ENCODE measurements at places on chromosomes 7 and 10.

DNA sequence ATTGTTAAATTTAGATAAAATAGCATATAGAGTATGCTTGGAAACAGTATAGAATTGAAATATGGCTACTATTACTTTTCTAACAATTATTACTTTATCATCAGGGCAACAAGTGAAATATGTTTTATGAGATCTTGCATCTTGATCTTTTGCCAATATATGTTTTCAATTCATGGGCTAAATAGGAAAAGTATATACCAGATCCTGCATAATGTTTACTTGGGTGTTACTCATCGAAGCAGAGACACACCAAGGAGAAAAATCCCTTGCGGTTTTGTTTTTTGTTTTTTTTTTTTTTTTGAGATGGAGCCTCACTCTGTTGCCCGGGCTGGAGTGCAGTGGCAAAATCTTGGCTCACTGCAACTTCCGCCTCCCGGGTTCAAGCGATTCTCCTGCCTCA lies 541.4 kb downstream of the SUGCT start:
- H3K27ac ChIP-seq, result no peak overlapping the region
- no peaks in the 10 kb centered on the region for H3K4me1 ChIP-seq
- no peak for DNase-seq
- H3K27me3 ChIP-seq, result no peaks in the 10 kb centered on the region

DNA sequence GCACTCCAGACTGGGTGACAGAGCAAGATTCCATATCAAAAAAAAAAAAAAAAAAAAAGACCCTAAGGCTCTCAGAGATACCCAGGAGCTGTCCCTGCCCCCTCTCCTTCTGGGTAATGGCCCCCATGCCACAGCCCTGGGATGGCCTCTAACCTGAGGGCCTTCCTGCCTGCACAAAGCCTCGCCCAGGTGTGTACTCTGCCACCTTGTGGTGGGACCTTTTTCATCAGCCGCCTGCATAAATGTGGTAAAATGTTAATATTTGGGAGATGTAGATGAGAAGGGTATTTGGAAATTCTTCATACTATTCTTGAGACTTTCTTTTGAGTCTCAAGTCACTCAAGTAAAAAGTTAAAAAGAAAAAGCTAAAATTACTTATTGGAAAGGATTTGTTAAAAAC lies 46.3 kb upstream of the RNF216 start:
- no peak overlapping the region for H3K27ac ChIP-seq
- no peak overlapping the region for H3K4me3 ChIP-seq
- H3K4me1 ChIP-seq, result peaks cover 10% of the 10 kb centered on the region
- H3K36me3 ChIP-seq, result no peaks in the 10 kb centered on the region
- DNase-seq, result no peak

GRCh38 chr10:47329855-47330254 lies 7.6 kb downstream of the GDF2 start:
- H3K4me3 ChIP-seq, result no peak overlapping the region
- H3K27me3 ChIP-seq, result peaks cover 4% of the 10 kb centered on the region
- no peak overlapping the region for H3K27ac ChIP-seq
- no peaks in the 10 kb centered on the region for H3K36me3 ChIP-seq
- peaks cover 5% of the 10 kb centered on the region for H3K4me1 ChIP-seq
- no peak for DNase-seq

GRCh38 chr7:141243368-141243767 lies 169.5 kb downstream of the TMEM178B start:
- H3K27ac ChIP-seq, result no peak overlapping the region
- no peaks in the 10 kb centered on the region for H3K36me3 ChIP-seq
- H3K4me1 ChIP-seq, result no peaks in the 10 kb centered on the region
- H3K27me3 ChIP-seq, result peaks cover 4% of the 10 kb centered on the region
- no peak overlapping the region for H3K4me3 ChIP-seq

DNA sequence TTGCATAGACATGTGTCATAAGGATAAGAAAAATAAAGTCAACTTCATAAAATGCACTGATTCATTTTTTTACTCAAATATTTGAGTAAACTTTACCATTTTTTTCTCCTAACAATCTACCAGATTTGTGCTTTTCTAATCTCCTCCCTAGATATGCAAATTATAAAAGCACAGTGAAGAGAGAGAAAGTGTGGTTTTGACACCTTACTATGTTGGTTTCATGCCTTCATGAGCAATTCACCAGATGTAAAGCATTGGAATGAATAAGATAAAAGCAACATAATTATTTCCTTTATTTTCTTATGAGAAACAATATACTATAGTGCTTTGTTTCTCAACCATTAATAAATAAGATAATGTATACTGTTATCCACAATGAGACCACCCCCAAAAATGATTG lies 432.5 kb upstream of the PCDH15 start:
- H3K27ac ChIP-seq, result no peak overlapping the region
- H3K4me3 ChIP-seq, result peak overlapping the region; percentile 70
- no peaks in the 10 kb centered on the region for H3K36me3 ChIP-seq
- no peak for DNase-seq
- H3K27me3 ChIP-seq, result no peaks in the 10 kb centered on the region
- no peaks in the 10 kb centered on the region for H3K4me1 ChIP-seq

- H3K4me3 ChIP-seq, result no peak overlapping the region
- no peaks in the 10 kb centered on the region for H3K36me3 ChIP-seq
- peaks cover 7% of the 10 kb centered on the region for H3K4me1 ChIP-seq
- DNase-seq, result no peak
- H3K27ac ChIP-seq, result no peak overlapping the region
Observed at GRCh38 chr10:110522365-110522988, 24.8 kb downstream of the DUSP5 start.

GRCh38 chr10:125060026-125060425 lies 100.3 kb downstream of the CTBP2 start:
- H3K4me1 ChIP-seq, result peaks cover 59% of the 10 kb centered on the region
- H3K27me3 ChIP-seq, result no peaks in the 10 kb centered on the region
- peak overlapping the region; percentile 19 for H3K4me3 ChIP-seq
- DNase-seq, result peak; percentile 45
- H3K27ac ChIP-seq, result peak overlapping the region; percentile 93
- no peaks in the 10 kb centered on the region for H3K36me3 ChIP-seq

- H3K27ac ChIP-seq, result no peak overlapping the region
- H3K27me3 ChIP-seq, result no peaks in the 10 kb centered on the region
- DNase-seq, result no peak
- H3K4me1 ChIP-seq, result peaks cover 1% of the 10 kb centered on the region
- H3K36me3 ChIP-seq, result peaks cover 4% of the 10 kb centered on the region
Observed at GRCh38 chr7:134910214-134910890, 76.0 kb upstream of the AGBL3 start.

DNA sequence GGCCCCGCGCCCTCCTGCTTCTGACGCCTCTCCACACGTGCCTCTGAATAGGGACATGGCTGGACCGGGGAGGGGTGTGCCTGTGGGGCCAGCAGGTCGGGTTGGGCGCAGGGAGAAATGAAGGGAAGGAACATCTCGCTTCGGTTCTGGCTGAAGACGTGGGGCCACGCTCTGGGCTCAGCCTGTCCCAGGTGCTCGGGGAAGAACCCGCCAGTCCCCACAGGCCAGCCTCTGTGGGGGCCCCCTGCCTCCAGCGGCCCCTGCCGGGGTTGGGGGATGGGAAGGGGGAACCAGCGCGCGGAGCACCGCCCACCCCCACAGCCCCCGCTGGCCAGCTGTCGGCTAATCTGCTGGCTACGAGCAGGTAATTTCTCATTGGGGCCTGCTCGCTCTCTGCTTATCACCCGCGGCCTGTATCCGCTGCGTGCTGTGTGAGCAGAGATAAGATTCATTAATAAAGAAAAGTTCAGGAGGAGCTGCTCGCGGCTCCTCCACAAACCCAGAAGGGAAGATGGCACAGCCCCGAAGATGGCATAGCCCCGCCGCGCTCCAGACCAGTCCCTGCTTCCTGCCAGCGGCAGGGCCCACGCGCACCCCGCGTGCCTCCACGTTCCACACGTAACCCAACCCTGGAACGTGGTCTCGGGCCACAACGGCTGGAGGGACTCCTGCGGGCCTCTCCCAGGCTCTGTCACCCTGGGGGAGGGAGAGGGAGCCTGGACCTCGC lies 186.2 kb downstream of the ELFN1 start:
- DNase-seq, result no peak
- H3K27me3 ChIP-seq, result no peaks in the 10 kb centered on the region
- no peaks in the 10 kb centered on the region for H3K36me3 ChIP-seq
- no peak overlapping the region for H3K27ac ChIP-seq
- H3K4me3 ChIP-seq, result no peak overlapping the region

DNA sequence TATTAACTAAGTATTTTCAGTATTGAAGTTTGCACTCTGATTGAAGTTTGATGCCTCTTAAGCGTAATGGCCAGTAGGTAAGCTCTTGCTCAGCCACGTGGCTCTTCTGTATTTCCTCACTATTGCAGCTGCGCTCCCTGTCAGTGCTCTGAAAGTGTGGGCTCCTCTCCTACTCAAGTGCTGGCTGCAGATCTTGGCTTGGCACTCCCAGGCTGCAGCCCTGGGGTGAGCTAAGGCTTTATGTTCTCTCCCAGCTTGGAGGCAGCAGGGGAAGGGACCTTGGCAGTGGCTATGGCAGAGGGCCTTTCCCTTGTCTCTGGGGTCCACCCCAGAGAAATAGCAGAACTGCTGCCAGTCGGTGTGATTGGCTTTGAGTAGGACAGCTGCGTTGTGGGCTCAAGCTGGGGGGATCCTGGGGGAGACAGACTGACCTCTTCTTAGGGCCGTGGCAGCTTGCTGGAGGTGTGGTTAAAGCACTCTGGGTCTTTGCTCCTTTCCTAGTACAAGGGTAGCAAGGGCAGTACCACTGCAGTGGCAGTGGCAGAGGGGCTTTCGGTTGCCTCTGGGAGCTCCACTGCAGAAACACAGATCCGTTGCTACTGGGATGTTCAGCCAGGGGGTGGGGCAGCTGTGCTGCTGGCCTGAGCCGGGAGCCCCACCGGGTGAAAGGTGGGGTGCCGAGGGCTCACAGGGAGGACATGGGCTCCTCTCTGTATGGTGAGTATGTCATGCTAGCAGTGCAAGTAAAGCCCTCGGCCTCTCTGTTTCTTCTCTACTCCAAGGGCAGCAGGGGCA lies 100.5 kb downstream of the GLCCI1 start:
- H3K4me3 ChIP-seq, result no peak overlapping the region
- DNase-seq, result no peak
- H3K4me1 ChIP-seq, result peaks cover 6% of the 10 kb centered on the region
- peaks cover 6% of the 10 kb centered on the region for H3K36me3 ChIP-seq
- H3K27me3 ChIP-seq, result no peaks in the 10 kb centered on the region

- H3K27ac ChIP-seq, result no peak overlapping the region
- no peaks in the 10 kb centered on the region for H3K27me3 ChIP-seq
- H3K4me1 ChIP-seq, result peaks cover 2% of the 10 kb centered on the region
- no peak overlapping the region for H3K4me3 ChIP-seq
- DNase-seq, result no peak
- H3K36me3 ChIP-seq, result no peaks in the 10 kb centered on the region
Observed at GRCh38 chr10:44186821-44187220, 198.1 kb downstream of the CXCL12 start.

DNA sequence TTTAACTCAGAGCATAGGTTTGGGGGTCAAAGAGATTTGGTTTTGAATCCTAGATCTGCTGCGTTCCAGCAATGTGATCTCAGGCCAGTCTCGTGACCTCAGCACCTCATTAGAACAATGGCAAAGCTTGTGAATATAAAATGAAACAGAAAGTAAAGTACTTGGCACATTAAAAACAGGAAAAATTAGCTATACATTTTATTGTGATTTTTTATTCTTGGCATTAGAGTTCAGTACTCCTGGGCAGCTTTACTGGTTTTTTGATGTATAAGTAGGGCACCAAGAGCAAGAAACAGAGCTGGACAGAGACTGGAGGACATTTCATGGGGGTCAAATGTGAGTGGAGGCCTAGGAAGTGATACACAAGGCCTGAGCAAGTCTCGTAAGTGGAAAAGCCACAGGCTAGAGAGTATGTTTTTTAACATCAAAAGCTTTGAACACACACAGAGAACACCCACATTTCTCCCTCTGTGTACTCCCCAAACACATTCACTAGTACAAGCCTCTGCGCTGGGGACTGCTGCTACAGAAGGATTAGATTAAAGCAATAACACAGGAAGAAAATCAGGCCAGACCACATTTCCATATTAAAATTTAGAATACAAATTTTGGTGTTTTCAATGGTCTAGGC lies 157.2 kb upstream of the SLC25A13 start:
- H3K4me3 ChIP-seq, result peak overlapping the region; percentile 14
- H3K27me3 ChIP-seq, result no peaks in the 10 kb centered on the region
- no peak overlapping the region for H3K27ac ChIP-seq
- H3K36me3 ChIP-seq, result no peaks in the 10 kb centered on the region
- DNase-seq, result no peak

GRCh38 chr7:9453521-9453920 lies 1020.1 kb downstream of the NXPH1 start:
- no peaks in the 10 kb centered on the region for H3K27me3 ChIP-seq
- no peak overlapping the region for H3K4me3 ChIP-seq
- H3K4me1 ChIP-seq, result no peaks in the 10 kb centered on the region
- peak; percentile 6 for DNase-seq
- H3K36me3 ChIP-seq, result no peaks in the 10 kb centered on the region

DNA sequence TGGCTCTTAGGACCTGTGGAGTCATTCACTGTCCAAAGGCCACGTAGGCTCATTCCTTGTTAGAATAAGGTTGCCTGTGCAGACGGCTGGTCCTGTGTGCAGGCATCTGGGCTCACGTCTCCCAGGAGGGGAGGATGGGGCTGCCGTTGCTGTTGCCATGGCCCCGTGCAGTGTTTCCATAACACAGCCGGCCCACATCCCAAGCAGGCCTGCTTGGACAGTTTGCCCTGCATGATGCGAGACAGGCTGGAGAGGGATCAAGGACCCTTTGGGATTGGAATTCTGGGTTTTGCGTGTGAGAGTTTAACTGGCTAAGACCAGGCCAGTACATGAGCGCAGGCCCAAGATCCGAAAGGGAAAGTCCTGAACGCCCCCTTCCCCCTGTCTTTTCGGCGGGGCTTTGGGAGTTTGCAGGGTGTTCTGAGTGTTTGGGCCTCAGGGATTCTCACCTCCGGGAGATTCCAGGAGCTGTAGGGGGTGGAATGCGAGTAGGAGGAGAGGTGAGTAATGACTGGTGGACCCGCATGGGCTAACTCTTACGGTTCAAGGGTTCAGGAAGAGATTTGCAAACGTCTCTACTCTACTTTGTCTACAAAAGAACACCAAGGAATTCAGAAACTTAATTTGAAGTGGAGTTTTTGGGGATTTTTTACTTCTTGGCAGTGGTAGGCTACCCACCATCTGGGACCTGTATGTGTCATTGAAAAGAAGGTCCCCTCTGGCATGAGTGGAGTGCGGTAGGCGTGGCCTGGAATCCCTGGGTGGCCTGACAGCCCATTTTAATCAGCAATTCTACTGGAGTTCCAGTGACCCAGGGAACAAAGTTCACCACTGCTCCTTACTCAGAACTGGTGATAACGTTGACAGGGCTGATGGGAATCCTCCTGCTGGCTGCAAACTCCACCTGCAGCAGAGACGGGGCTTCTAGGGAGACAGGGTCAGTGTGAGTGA lies 125.4 kb downstream of the ITIH5 start:
- H3K36me3 ChIP-seq, result no peaks in the 10 kb centered on the region
- peaks cover 20% of the 10 kb centered on the region for H3K27me3 ChIP-seq
- H3K4me1 ChIP-seq, result peaks cover 2% of the 10 kb centered on the region
- no peak overlapping the region for H3K27ac ChIP-seq
- peak; percentile 76 for DNase-seq
- peak overlapping the region; percentile 10 for H3K4me3 ChIP-seq

- no peaks in the 10 kb centered on the region for H3K36me3 ChIP-seq
- no peak overlapping the region for H3K27ac ChIP-seq
- peaks cover 9% of the 10 kb centered on the region for H3K27me3 ChIP-seq
- no peak for DNase-seq
Observed at GRCh38 chr10:35675846-35676245, 33.8 kb upstream of the FZD8 start.

GRCh38 chr10:8556321-8556720 lies 501.8 kb downstream of the GATA3 start:
- no peak overlapping the region for H3K27ac ChIP-seq
- no peak for DNase-seq
- H3K4me3 ChIP-seq, result no peak overlapping the region
- H3K36me3 ChIP-seq, result no peaks in the 10 kb centered on the region
- no peaks in the 10 kb centered on the region for H3K27me3 ChIP-seq
- no peaks in the 10 kb centered on the region for H3K4me1 ChIP-seq

All from mesenchymal stem cell (in vitro differentiated cells and primary cell).